ENCODE measurements at places on chromosomes 1 and 21. TPM values are rescaled to one million over a fixed set of nuclear protein-coding genes. Genes with fewer than 3 reads are reported as not detected.

GNG4 gene
- 0.18 TPM for total RNA-seq

STPG1 gene
- 10.7 TPM for total RNA-seq

HSPB7 gene
- total RNA-seq, result 744 TPM

LRRC39 gene
- 17.3 TPM for total RNA-seq

DIO1 gene
- total RNA-seq, result not detected

FBXO28 gene
- total RNA-seq, result 21.9 TPM

CAPN9 gene
- 0.18 TPM for total RNA-seq

SV2A gene
- 21.9 TPM for total RNA-seq

FCRL5 gene
- not detected for total RNA-seq
